Foreskin keratinocyte (primary cell): ENCODE measurements at places on chromosomes 1 and 21.

DNA sequence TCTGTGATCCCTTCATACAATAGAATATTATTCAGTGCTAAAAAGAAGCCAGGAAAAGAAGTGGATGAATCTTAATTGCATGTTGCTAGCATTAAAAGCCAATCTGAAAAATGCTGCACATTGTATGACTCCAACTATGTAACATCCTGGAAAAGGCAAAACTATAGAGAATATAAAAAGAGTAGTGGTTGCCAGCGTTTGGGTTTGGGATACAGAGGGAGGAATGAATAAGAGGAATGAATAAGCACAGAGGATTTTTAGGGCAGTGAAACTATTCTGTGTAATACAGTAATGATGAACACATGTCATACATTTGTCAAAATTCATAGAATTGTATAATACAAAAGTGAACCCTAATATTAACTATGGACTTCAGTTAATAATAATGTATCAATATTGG is 42.5 kb downstream of the GPR88 start:
- no peak for DNase-seq

DNA sequence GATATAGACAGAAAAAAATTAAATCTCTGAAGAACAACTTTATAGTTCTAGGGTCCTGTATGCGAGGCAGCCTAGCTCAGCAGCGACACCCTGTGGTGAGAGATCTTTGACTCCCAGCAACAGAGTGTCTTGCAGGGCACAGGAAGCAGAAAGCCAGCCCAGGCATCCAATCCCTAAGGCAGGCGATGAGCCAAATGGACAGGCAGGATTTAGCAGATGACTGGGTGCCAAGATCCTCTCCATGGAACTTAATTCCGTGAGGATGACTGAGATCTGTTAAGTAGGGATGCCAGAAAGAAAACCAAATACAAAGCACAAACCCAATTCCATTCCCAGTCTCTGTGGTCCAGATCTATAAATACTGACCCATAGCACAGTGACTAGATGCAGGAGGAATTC is 38.8 kb downstream of the HLCS start:
- DNase-seq: peak; percentile 63

- DNase-seq: no peak
These were observed 442.9 kb downstream of the PTPRC start for GRCh38 chr1:199081739-199082138.

GRCh38 chr21:38683222-38683621 is 122.5 kb upstream of the ETS2 start:
- DNase-seq: no peak

DNA sequence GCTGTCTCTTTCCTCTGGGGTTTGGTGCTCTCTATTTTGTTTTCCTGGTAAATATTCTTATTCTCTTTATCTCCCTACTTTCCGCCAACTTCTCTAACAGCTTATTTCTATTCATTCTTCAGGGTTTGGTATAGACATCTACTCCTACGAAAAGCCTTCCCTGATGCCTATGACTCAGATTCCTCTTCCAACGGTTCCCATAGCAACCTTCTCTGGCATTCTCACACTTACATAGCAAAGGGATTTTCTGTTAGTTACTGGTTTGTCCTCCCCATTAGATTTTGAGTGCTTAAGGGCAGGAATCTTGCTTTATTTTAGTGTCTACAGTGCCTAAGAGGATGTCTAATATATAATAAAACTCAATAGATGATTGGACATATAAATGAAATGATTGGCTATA is 407.6 kb upstream of the DEPDC1 start:
- DNase-seq: no peak

- no peak for DNase-seq
These were observed 530 bp upstream of the TIPRL start for GRCh38 chr1:168178227-168178637.

DNA sequence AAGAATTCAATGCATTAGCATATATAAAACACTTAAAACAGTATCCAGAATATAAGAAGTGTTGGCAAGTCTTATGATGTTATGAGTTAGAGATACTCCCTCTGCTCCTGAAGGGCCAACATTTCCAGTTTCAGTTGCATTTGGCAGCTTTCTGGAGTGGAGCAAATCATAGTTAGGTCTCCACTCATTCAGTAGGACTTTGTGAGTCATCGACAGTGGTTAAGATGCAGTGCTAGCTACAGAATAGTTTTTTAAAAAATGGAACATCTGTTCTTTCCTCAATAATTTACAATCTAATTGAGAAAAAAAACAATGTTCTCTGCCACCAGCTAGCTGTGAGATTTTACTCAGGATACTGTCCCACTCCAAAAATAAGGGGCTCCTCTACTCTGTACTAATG is 389.1 kb downstream of the HLX start:
- peak; percentile 29 for DNase-seq

DNA sequence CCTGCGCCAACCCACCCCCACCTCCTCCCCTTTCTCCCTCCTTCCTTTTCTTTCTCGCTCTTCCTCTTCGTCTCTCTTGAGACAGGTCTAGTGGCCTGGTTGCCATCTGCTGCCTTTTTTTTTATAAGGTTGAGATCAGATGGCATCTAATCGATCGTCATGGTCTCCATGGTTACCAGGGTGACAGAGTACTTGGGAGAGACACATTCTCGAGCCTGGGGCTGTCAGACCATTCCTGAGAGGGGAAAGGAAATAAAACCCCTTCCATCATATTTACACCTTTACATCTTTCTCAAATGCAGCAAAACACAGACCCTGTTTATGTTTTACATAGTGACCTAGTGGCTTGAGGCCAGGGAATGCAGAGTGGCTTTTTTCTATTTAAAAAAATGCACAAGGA is 53.5 kb upstream of the SLC22A15 start:
- no peak for DNase-seq

GRCh38 chr1:44532567-44532944 is 127.5 kb downstream of the RNF220 start:
- DNase-seq: no peak

DNA sequence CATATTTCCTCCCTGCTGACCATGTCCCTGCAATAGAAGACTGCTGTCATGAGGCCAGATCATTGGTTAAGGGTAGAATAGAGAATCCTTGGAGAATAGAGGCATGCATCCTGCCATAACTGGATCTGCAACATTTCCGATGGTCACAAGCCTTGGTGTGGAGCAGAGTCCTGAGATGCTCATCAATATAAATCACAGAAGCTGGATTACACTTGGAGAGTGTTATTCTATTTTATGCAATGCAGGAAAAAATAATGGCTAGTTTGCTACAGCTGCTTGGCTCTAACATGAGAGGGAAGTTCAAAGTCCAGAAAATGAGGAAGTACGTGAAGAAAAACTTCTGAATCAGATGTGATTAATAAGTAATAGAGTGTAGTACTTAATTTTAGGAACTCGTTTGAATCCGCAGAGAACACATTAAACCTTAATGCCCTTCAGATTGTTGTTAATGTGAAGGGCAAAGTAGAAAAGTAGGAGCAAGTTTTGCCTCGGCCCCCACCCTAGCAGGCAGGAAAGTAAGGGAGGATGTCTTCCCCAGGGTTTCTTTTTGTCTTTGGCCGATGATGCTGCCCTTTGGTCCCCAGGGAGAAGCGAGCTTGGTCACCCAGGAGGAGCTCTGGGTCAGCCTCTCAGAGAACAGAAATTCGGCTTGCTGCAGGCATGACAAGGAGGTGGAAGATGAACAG is 59.5 kb downstream of the KCNK1 start:
- no peak for DNase-seq

DNA sequence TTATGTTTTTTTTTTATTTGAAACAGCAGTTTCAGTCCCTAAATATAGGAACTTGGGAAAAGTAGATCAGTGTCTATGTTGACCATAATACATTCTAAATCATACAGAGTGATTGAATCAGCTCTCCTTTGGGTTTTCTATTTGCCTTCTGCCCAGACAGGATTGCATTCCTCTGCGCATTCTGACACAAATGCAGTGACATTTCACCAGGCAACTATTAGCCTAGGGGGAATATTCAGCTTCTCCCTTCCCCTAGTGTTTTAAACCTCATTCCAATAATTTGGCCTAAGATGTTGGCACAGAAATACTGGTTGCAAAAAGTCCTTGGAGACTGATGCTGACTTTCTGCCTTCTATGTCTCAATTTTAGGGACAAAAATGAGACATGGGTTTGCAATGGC is 172.8 kb downstream of the PTGER3 start:
- DNase-seq: peak; percentile 13

GRCh38 chr1:17258116-17258757 is 9.3 kb downstream of the PADI3 start:
- peak; percentile 45 for DNase-seq

DNA sequence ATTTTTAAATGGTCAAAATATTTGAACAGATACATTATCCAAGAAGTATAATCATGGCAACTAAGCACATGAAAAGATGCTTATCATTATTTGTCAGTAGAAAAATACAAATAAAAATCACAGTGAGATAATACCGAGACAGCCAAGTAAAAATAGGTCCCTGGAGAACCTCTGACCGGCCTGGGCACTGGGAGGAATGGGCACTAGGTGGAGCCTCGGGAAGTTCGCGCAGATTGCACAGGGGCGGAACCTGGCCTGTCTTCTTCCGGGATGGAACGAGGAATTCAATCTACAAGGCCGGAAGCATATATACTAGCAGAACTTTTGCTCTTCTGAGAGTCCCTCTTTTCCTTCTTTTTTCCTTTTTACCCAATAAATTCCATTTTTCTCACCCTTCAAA is 148.5 kb upstream of the CHRM3 start:
- no peak for DNase-seq

DNA sequence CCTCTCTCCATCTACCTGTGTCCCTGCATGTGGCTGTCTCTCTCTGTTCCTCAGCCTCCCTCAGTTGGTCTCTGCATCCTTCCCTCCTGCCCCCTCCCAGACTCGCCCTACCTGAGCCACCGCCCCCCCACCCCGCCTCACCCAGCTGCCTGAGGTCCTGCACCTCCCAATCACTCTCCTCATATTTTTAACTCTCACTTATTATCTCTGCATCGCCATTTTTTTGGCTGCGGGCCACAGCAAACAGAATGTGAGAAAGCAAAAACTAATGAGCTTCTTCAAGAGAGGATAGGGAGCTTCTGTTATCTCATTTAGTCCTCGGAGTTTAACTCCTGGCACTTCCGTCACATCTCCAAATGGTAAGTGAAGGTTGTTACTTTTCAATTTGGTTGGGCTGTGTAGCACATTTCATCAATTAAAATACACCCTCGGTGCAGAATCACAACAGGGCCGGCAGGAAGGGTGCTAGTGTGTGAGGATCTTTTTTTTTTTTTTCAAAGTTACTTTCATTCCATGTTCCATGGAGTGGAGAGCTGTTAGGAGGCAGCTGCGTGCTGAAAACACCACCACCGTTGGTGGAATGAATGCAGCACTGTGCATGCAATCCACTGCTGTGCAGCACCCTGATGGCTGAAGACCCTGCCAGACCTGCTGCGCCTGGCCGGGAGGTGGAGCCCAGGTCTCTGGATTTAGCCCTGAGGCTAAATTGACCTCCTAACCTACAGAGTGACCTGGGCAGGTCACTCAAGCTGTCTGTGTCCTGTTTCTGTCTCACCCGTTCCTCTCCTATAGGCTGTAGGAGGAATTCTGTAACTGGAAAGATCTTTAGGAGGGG is 157.2 kb upstream of the NFIA start:
- DNase-seq: no peak

- DNase-seq: no peak
These were observed 9.7 kb downstream of the TMEM81 start for GRCh38 chr1:205074513-205074912.

DNA sequence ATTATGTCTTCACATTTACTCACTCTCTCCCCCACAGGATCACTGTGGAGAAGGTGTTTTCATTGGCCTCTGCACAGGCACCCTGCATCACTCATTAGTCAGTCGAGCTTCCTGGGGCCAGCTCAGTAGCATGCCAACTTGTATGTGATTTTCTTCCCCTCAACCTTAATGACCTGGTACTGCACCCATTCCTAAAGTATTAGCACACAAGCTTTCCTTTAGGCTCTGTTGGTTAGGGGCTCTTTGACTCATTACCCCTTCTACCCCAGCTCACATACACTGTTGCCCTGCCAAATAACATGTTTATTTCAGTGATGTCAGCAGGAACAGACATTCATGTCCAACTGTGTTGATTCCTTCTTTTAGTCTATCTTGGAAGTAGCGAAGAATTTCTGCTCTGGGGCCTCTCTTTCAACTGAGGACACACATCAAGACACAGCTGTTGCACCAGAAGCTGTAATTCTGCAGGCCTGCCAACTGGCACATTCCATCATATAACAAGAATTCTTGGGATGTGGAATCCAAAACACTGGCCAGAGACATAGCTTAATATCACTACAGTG is 603.5 kb upstream of the ADAMTS5 start:
- DNase-seq: peak; percentile 96

- no peak for DNase-seq
These were observed 9.8 kb downstream of the COL8A2 start for GRCh38 chr1:36115200-36115669.

- no peak for DNase-seq
These were observed 16.1 kb downstream of the LRP8 start for GRCh38 chr1:53311702-53312305.

DNA sequence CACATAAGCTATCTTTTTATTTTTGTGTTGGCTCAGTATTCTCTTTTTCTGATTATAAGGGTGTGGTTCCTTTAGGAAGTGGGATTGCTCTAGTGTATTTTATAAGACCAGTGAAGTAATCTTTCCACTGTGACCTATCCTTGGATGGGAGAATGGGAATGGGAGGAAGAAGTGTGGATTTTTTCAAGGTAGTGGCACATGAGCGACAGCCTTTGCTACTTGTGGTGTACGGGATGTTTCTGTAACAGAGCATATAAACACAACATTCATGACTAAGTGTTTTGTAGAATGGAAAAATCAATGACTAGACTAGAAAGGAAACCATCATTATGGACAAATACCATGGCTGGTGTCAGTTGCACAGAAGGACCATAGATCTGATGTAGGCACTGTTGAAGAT is 209.6 kb downstream of the GIPC2 start:
- no peak for DNase-seq

GRCh38 chr1:43232482-43232881 is 37.3 kb upstream of the TMEM125 start:
- DNase-seq: no peak

- no peak for DNase-seq
These were observed 42.9 kb downstream of the ATP1A1 start for GRCh38 chr1:116415699-116416533.

GRCh38 chr1:155979597-155980343 is 1.4 kb upstream of the ARHGEF2 start:
- DNase-seq: no peak

GRCh38 chr1:25017436-25018109 is 87.5 kb upstream of the RUNX3 start:
- DNase-seq: no peak

DNA sequence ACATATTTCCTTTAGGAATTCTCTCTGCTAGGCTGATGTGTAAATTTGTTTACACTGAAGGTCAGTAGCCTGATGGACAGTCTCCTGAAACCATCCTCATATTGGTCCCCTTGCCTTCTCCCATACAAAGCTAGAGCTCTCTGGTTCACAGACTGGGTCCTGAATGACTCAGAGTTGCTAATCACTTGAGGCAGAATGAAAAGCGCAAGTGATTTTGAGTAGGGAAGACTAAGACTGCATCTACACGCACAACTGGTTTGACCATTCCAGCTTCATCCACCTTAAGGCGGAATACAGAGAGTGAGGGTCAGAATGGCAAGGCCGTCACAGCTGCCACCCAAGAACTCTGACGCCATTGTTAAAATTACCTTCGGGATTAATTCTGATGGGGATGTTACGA is 70.2 kb upstream of the KIF26B start:
- DNase-seq: peak; percentile 49
